ENCODE measurements at places on chromosomes 5 and 9.

DNA sequence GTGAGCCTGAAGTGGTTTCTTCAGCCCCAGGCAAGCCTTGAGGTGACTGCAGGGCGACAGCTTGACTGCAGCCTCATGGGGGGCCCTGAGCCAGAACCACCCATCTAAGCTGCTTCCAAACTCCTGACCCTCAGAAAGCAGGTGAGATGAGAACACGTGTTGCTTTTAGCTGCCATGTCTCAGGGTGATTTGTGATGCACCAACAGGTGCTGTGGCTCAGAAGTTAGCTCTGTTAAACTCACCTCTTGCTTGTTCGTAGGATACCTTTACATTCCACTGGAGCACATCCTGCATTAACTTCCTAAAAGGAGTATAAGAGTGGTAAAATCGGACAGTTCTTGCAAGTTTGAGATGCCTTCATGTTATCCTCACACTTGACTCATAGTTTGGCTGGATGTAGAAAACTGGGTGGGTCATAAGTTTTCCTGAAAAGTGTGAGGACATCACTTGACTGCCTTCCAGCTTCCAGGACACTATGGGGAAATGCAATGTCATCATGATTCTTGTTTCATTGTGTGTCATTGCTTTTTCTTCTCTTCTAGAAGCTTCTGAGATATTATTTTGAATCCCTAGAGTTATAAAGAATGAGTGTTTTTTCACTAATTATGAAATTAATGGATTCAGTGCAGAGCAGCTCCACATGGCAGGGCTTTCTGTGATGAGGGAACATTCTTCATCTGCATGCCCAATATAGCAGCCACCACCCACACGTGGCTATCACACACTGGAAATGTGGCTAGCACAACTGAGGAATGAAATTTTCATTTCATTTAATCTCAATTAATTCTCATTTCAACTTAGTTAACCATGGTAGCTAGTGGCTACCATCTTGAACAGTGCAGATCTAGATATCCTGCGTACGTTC is 92.3 kb downstream of the HSD17B3 start:
- no peak for DNase-seq

DNA sequence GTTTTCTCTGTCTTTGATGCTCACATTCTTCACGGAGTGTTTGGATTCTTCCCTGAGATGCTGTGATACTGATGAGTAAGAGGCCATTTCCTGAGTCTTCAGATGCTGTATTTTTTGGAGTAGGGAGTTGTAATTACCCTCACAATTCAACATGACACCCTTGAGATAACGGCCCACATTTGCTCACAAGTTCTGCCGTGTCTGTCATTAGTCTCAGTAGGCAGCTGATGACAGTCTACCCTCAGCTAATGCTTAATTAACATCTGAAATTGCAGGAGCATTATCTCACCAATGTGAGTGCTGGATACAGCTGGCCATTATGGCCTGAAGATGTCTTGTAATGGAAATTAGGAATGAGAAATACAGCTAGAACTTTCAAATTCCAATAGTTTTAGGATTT is 307.1 kb upstream of the ADCY2 start:
- DNase-seq: no peak

DNA sequence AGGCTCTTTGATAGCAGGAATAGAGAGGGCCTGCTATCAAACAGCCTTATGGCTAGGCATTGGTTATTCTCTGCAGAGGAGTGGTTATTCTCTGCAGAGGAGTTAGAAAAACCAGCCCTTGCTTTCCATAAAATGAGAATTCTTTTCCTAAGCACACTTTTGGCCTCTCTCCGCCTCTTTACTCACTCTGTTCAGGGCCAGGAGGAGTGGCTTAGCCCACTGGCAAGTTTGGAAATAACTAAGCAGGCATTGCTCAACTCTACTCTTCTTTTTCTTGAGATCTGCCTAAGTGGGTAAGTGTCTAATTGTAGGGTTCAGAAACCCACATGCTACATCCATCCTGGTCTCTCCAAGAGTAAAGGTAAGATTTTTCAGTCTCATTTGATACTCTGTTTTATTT is 341.7 kb downstream of the KIAA0825 start:
- no peak for DNase-seq

DNA sequence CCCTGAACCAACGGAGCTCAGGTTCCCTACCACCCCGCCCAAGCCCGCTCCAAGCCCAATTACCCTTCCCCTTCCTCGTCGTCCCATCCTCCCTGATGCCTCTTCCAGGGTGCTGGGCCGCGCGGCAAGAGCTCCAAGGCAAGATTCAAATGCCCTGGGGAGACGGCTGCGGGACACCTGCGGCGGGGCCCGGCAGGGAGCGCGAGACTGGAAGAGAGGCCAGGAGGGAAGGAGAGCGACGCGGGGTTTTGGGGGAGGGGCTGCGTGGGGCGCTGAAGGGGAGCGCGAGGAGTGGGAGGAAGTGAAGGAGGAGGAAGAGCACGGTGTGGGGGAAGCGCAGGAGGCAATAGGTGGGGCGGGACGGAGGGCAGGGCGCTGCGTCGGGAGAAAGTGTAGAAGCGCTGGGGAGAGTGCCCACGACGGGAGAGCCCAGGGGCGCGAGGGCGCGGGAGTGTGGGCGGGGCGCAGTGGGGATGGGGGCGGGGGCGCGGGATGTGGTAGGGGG is 975 bp upstream of the NXNL2 start:
- DNase-seq: no peak

- DNase-seq: no peak
Observed at GRCh38 chr9:71791875-71792274, 23.6 kb upstream of the CEMIP2 start.

DNA sequence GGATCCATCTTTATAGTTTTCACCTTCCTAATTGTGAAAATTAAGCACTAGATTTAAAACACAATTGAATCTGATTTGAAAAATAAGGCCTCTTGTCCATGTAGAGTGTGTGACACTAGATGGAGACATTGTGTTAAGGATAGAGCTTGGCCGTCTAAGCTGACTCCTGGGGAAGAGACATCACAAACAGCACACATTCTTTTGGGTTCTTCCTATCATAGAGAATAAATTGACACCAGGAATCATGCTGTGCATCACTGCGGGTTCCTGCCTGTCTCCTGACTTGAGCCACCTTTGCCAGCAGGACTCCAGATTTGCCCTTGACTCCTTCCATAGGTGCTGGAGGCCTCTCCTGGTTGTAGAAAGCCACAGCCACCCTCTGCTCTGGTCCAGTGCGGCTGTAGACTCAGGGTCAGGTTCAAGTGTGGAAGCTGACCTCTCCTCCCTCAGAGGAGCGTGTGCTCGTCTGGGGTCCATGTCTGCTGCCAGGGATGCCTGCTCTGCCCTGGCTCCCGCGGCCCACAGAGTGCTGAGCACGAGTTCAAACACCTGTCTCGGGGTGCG is 11.2 kb downstream of the ROPN1L start:
- no peak for DNase-seq

- no peak for DNase-seq
Observed at GRCh38 chr9:91214867-91215266, 146.9 kb downstream of the AUH start.

GRCh38 chr5:82620957-82621600 is 342.9 kb upstream of the RPS23 start:
- no peak for DNase-seq

GRCh38 chr9:2386566-2386965 is 235.0 kb upstream of the VLDLR start:
- no peak for DNase-seq

DNA sequence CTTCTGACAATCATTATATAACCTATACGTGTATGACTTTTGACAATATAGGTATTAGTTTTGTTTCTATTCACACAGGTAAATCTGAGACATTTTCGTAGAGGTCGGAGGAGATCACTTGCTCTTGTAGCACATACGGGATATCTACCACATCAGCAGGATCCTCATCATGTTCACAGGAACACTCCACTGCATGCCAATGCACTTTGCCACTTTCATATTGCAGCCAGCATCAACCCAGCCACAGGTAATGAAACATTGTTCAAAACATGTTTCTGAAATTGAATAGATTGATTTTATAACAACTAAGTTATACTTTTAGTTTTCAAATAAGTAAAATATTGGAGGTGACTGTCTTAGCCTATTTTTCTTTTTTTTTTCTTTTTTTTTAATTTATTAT is 50.0 kb downstream of the DMXL1 start:
- DNase-seq: no peak

- no peak for DNase-seq
Observed at GRCh38 chr5:122458278-122458872, 146.3 kb downstream of the SNCAIP start.

DNA sequence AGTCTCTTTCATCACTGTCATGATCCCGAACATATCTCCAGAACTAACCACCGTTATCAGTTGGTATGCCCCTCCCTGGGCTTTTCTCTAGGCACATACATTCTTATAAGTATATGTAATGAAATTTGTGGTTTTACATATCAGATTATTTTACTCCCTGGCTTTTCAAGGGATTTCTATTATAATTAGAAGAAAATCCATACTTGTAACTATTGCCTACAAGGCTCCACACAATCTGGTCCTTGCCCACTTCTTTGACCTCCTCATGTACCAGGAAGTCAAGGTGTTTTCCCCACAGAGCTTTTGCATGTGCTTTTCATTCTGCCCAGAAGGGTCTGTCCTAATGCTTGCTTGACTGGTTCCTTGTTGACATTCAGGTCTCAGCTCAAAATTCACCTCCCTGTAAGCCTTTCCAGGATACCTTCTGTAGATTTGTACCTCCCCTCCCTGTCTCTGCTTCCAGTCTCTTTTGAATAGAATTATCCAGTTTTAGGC is 33.6 kb upstream of the HSD17B4 start:
- DNase-seq: no peak

- DNase-seq: no peak
Observed at GRCh38 chr5:142278627-142279026, 46.2 kb downstream of the SPRY4 start.

DNA sequence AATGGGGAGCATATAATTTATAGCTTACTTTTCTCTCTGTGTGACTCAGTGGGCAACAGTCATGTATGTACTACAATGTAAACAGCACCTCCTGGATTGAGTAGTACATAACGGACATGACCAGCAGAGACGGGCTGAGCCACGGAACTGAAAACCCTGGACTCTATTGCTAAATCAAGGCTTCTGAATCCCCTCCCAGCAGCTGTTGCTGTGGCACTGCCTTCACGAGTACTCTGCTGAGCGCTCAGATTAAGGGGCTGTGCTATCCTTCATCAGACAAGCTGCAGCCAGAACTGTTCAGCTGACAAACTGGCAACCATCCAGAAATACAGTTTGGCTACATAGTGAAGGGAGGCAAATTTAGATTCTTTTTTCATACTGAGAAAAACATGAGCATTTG is 131.3 kb upstream of the CCDC180 start:
- no peak for DNase-seq

DNA sequence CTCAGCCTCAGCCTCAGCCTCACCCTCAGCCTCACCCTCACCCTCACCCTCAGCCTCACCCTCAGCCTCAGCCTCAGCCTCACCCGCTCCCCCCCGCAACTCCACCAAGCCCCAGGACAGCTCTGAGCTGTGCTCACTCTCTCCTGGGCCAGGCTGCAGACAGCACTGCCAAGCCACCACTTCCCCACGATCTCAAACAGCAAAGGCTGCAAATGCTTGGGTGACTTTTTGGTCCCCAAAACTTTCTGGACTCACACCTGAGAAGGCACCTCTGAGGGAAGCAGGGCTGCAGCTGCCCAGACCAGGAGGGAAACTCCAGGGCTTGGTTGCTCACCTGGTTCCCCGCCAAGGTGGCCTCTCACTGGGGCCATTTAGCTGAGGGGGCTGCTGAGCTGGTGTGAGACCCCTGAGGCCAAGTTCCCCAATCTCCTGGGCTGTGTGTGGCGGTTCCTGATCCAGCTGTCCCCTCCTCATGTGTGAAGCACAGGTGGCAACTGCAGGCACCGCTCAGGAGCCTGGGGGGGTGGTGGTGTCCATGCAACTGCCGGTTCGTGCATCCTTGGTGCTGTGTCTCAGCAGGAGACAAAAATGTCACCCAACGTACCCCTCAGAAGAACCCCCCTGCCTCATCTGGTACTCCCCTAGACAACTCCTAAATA is 17.8 kb downstream of the MRPL36 start:
- DNase-seq: no peak

DNA sequence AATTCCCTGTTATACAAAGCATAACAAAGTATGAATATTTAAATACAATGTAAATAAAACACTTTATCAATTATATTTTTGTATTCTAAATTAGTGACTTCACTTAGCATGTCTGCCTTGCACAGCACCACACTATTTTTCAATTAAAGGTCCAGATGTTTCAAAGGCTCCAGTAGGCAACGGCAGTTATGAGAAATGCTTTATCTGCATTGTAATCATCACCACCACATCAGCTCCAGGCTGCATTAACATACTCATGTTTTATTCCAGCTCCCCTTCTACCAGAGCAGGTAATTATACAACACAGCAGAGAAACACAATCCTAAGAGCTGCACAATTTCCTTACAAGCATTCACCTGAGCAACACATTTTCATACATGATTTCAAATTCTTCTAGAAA is 102.8 kb downstream of the MAPKAP1 start:
- DNase-seq: no peak

- DNase-seq: no peak
Observed at GRCh38 chr9:87276851-87277261, 220.8 kb upstream of the DAPK1 start.

DNA sequence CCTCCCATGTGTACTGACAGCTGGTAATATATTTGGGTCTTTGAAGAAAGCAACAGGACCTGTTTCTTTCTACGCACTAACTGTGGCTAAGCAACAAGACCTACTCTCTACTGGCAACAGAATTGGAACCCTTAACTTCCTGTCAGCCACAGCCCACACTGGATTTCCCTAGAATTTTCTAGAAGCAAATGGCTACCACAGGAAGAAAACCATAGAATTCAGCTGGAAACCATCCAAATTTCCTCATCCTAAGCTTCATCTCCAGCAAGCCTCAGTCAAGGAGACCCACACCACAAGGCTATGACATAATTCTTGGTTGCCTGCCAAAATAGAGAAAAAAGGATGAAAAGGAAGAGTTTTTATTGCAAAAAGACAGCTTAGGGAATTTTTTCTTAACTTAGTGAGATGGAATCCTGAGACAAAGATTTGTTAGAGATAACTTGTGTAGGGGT is 171.8 kb upstream of the TNC start:
- no peak for DNase-seq

- no peak for DNase-seq
Observed at GRCh38 chr9:128392302-128393144, 21.3 kb downstream of the URM1 start.

DNA sequence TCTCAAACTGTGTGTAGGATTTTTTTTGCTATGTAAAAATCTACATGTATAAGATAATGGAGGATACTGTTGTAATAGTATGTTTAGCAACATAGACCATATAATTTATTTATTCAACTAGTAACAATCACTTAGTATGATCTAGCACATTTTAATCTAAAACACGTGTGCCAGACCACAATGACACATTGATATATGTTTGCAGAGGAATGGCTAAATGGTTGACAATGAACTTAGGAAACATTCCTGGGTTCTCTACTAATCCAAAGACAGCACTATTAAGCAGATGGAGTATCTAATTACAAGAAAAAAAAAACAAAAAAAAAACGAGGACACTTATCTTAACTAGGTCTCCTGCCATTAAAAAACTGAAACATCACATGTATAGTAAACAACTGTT is 261.7 kb upstream of the PAPPA start:
- DNase-seq: no peak

- DNase-seq: peak; percentile 30
Observed at GRCh38 chr5:141637123-141637766, 448 bp downstream of the RELL2 start.

Measured in stimulated activated CD8-positive, alpha-beta memory T cell treated with anti-CD3 and anti-CD28 coated beads, Interleukin-15, amount 100 ng/mL, for 48 hours (primary cell).